ENCODE measurements at places on chromosomes 16 and 17.

DNA sequence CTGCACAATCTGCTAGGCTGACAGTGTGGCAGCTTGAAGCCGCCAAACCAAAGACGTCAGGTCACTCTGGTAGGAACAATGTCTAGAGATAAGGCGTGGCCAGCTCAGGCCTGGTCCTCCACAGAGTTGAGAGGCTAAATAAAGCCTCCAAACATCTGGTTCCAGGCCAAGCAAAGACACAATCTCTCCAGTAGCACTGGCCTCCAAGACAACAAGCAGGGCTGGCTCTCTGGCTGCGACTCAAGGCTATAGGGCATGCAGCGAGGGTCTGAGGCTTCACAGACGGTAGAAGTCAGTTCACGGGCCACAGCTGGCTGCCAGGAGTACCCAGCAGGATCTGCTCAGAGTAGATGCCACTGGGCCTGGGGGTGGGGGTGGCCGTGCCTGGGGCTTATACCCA is 75.6 kb downstream of the ABR start:
- DNase-seq, result no peak

- DNase-seq, result no peak
Observed at GRCh38 chr17:42514867-42515266, 21.2 kb upstream of the NAGLU start.

GRCh38 chr16:27798241-27798640 is 248.3 kb downstream of the KATNIP start:
- no peak for DNase-seq

DNA sequence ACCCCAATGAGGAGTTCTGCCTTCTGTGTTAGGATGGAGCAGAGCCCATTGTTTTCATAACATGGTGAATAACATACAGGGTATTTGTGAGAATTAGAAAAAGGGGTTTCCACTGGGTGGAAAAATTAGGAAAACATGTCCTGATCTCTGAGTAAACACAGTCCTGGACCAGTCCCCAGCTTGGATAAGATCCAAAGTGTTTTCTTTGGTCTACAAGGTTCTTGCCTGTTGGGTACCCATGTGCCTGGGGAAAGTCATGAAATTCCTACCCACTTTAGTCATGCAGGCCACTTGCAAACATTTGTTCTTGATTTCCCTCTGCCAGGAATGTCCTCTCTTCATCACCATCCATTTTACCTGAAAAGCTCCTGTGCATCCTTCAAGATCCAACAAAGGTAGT is 164.8 kb upstream of the DYNLRB2 start:
- no peak for DNase-seq

- DNase-seq, result no peak
Observed at GRCh38 chr16:57637020-57637419, 8.6 kb downstream of the ADGRG1 start.

DNA sequence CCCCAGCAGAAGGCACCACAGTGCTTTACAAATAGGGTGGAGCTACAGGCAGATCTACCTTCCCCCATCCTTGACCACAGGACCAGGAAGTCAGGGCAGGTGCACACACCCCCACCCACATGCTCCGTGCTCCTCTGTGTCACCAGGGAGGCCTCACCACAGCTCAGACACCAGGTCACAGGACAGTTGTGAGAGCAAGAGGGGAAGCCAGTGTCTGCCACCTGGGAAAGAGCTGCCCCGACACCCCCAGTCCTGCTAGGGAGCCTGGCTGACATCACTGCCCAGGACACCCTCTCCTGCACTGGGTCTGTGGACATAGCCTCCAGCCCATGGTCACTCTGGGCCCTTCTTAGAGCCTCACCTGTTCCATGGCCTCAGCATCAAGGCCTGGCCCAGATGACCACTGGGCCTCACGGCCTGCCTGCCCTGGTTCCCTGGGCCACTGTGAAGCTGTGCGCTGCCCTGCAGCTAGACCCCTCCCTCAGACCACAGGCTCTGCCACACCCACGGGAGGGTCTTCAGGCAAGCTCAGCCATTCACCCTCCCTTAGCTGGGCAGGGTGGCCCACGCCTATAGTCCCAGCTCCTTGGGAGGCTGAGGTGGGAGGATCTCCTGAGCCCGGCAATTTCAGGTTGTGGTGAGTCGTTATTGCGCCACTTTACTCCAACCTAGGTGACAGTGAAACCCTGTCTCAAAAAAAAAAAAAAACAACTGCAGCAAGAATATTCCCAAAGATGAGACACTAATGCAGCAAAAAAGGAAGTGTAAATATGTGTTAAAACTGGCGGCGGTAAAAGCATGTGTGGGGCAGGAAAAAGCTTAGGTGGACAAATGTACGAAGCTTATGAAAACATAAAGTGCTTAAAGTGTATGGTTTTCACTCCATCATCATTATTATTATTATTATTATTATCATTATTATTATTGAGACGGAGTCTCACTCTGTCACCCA is 14.2 kb downstream of the POLR3K start:
- peak; percentile 87 for DNase-seq

DNA sequence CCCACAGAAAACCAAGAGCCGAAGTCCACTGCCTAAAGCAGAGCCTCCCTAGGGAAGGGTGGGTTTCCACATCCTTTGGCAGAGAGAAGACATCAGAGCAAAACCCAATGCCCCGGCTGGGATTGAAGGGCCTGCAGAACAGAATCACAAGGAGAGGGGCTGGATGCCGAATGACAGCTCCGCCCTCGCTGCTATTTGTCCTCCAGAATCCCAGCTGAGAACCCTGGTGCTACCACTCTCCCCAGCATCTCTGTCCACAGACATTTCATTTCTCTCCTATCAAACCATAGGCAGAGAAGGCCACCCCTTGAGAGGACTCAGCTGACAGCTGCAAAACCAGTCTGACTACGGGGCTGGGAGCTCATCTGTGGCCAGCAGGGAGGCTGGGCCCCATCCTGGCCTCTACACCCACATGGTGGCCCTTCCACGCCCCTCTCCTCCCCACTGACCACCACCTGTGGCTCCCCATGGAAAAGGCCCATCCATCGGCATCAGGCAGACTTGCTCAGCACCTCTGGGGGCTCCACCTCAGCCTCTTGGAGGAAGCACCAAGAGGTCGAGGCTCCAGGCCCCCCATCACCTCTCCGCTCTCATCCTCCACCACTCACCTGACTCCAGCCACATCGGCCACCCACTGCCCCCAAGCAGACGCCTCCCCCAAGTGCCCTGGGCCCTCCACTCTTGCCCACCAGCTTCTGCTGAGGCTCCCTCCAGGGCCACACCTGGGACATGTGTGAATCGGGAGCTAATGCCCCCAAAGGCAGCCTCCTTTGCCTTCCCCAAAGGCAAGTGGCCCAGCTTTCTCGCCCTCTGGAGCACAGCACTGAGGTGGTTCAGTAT is 288.5 kb downstream of the C16orf95 start:
- DNase-seq, result no peak

DNA sequence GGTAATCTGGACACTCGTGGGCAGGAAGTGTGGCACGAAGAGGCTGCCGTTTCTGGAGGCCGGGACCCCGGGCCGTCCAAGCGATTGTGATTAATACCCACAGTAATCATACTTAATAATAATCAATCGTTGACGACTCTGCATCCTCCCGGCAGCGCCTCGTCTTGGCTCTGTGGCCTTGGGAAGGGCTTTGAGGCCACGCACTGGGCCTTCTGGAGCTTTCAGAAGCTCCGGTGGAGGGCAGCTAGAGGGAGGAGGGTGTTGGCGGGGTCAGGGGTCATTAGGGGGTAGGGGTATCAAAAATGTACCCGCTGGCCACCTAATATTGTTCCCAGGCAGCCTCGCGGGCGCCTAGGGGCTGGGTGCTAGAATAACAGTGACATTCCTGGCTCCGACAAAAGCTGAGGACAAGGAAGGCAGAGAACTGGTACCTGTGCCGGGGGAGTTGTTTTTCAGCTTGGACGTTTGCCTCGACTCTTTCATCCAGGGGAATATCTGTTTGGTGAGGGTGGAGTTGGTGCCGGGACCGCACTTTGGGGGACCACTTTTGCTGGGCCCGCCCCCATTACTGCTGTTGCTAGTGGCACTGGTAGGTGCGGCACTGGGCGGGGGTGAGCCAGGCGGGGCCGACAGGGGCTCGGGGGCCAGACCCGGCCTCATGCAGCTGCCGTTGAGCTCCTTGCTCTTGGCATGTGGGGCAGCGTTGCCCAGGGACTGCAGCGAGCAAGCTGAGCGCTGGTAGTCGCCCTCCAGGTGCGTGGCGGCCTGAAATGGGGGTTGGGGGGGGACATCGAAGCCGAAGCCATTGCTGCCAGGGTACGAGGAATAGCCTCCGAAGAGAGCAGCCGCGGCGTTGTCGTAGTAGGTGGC is 6.9 kb upstream of the HOXB2 start:
- no peak for DNase-seq

- DNase-seq, result no peak
Observed at GRCh38 chr17:27247071-27247957, 46.6 kb upstream of the WSB1 start.

DNA sequence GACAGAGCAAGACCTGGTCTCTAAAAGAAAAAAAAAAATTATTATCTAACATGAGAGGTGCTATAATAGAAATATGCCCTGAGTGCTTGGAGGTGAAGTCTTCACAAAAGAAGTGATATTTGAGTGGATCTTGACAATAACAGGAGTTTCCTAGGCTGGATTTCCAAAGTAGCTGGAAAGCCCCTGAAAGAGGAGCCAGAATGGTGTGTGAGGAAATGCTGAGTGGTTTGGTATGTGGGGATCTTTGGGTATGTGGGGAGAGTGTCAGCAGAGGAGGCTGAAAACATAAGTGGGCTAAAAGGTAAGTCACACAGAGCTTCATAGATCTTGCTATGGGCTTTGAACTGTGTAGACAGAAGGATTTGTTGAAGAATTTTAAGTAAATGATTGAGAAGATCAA is 100.1 kb downstream of the YPEL2 start:
- DNase-seq, result no peak

DNA sequence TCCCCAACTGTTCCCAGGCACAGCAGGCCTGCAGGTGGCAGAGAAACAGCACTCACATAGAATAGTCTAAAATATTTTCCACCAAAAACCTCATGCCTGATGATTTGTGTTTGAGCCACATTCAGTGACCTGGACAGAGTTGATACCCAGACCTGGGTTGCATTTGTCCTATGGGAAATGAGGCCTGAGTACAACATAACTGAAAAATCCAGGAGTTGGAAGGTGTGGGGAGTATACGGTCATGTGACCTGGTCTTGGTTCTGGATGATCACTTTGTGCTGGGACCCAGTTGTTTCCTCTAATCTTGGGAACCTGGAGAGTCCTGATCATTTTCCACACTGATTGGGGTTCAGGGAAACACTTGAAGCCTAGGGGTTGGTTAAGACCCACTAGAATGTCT is 200.3 kb upstream of the MPHOSPH6 start:
- no peak for DNase-seq

GRCh38 chr17:77286641-77287431 is 146.1 kb downstream of the SEC14L1 start:
- DNase-seq, result no peak

DNA sequence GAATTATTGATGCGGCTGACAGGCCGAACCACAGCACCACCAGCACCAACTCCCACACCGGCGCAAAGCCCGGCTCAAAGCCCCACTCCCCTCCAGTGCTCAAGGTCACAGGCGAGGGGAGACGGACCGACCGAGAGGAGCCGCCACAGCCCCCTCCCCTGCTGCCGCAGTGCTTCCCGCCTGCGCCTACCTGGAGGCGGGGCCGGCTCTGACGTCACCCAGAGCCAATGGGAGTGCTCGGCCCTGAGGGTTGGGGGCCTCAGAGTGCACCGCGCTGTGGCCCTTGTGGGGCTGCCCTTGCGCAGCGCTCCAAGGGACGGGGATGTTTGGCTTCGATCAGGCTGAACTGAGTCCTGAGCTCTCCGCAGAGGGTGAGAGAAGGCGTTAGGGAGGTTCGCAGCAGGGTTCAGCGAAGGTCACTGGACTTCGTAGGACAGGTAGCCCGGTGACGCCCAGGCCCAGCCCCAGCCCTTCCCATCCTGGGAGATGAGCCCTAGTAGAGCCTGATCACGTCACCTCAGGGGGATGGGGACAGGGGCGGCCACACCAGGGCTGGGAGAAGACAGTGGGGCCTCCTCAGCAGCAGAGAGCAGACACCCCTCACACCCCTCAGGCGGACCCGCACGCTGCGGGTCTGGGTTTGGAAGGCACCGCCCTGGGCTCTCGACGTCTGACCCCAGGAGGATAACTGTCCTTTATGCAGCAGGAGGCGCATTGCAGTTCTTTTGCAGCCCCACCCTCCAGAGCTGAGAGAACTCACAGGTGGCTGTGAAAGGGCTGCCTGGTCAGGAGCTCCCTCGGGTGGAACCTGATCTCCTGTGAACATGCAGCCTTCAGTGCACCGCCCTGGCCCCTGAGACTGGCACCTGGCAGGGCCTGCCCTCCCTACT is 1.5 kb downstream of the NDRG4 start:
- DNase-seq, result peak; percentile 44

DNA sequence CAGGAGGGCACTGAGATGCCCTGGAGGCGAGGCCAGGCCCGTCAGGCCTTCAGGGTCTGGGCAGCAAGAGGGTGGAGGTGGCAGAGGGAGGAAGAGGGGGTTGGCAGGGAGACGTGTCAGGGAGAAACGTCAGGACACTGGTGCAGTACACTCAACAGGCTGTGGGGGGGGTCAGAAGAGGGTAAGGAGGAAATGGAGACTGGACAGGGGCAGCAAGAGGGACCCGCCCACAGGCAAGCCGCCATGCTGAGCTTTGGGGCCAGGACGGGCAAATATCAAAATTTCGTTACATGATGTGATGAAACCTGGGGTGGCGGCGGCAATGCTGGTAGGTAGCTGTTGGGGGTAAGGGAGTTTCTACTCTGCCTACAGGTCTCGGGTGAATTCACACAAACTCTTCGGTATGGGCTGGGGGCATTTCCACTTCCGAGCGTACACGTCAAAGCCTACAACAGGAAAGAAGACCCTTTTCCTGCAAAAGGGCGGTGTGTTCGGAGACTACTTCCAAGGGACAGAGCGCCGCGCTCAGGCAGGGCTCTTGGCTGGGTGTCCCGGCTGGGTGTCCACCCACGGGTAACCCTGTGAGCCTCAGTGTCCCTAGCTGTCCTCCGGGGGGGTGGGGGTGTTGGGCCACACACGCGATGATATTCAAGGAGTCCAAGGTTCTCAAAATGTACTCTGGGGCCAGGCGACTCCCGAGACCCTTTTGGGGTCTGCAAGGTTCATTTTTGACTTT is 43.3 kb upstream of the ATP2A3 start:
- no peak for DNase-seq

DNA sequence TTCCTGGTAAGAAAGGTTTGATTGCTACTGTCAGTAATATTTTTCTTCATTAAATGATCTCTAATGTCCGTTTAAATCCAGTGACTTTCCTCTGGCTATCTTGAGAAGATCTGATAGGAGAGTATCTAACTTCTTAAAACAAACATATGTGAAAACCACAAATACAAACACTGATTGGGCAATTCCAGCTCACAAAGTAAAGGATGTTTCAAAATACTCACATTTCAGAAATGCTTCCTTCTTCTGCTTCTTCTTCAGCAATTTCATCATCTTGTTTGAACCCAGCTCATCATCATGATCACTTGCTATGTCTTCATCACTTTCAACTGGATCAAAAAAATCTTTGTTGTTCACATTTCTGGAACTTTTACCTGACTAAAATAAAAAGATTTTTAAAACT is 64.3 kb upstream of the RBL2 start:
- DNase-seq, result no peak

- DNase-seq, result no peak
Observed at GRCh38 chr16:30416624-30417528, 9.5 kb downstream of the ZNF771 start.

- no peak for DNase-seq
Observed at GRCh38 chr16:4917117-4917516, 19.8 kb downstream of the PPL start.

Measured in germinal center (tissue), 1 donor.